Activated CD4-positive, alpha-beta T cell treated with anti-CD3 and anti-CD28 coated beads, Interleukin-2, amount 50 U/mL, for 1 hour (primary cell): ENCODE measurements at places on chromosomes 12 and 14.

- DNase-seq: no peak
Measured at GRCh38 chr12:53330671-53331070, 5.5 kb downstream of the SP7 start.

DNA sequence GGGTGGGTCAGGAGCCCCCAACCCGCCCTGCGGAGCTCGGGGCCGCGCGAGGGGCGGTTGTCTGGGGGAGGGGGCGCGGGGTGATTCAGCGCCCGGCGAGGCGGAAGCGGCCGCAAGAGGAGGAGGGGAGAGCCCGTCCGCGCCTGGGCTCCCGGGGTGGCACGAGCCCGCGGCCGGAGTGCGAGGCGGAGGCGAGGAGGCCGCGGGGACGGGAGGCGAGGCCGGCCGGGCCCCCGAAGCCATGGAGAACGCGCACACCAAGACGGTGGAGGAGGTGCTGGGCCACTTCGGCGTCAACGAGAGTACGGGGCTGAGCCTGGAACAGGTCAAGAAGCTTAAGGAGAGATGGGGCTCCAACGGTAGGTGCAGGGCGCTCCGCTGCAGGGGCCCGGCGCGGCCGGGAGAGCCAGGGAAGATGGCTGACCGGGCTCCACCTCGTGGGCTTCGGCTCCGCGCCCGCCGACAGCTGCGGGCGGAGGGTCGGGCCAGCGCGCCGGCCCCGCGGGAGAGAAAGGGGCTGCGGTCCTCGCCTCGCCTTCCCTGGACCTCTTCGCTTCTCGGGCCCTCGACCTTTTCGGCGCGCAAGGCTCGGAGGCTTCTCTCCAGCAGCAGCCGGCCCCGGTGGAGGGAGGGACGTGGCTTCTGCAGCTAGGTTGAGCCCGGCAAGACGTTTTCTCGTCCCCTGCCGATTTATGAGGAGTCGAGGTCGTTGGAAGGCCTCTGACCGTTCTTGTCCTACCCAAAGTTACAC is 677 bp downstream of the ATP2A2 start:
- DNase-seq: peak; percentile 30

DNA sequence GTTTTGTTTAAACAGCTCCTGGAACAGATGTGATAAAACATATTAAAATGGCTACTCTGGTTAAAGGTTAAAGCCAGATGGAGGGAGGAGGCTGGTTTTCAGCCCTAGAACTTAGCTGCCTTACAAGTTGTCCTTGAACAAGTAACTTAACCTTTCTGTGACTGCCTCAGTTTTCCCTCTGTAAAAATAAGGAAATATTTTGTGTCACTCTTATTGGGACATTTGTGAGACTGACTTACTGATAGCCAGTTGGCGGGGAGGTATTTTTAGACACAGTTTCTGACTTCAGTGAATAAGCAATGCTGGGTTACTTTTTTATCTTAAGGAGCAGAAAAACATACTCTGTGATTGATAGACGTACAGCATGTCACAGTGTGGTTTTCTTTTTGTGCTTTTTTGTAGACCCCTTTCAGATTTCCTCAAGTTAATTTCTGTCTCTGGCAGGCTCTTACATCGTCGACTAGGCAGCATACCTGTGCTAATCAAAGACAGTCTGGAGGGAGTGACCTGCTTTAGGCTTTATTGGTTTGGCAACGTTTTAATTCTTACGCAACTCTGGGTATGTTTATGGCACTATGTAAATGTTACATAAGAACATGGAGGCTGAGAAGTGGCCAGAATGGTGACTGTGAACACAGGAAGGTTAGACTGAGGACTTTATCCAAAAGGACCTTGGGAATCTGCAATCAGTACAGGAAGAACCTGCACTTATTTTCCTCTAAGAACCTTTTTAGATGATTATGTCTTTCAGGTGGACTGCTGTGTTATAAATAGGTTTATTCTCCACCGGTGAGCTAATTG is 3.3 kb downstream of the ACVR1B start:
- no peak for DNase-seq

DNA sequence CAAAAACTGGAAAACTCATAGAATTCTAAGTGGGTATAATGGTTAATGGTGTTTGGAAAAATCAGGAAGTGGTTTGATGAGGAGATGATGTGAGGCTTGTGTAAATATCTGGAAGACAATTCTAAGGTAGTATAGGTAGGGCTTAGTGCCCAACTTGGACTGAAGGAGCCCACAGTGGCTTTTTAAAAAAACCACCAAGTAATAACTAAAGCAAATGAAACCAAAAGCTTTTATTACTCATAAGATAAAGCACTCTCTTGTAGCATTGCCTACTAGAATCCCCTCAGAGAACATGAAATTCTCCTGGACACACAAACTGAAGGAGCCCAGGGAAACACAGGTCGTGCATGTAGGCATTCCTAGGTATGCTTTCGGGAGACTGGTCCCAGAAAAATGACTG is 324.5 kb downstream of the NELL2 start:
- no peak for DNase-seq

GRCh38 chr12:9260931-9261330 is 52.7 kb upstream of the PZP start:
- no peak for DNase-seq

DNA sequence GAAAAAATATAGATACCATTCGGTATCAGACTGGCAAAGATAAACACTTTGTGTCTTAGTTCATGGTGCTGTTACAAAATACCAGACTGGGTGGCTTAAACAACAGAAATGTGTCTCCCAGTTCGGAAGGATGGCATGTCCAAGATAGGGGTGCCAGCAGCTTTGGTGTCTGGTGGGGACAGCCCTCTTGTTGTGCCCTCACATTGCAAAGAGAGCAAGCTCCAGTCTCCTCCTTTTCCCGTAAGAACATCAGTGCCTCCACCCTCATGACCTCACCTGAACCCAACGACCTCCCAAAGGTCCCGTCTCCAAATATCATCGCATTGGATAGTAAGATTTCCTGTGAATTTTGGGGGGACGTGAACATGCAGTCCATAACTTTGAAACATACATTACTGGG is 12.4 kb downstream of the ZBTB42 start:
- no peak for DNase-seq
